ENCODE measurements at places on chromosomes 12 and 14. TPM values are rescaled to one million over a fixed set of nuclear protein-coding genes. Genes with fewer than 3 reads are reported as not detected.

The KRT75 gene
- not detected for total RNA-seq

The ALDH1L2 gene
- total RNA-seq, result 7.0 TPM

The ADAM20 gene
- 2.0 TPM for total RNA-seq

The PDE3A gene
- total RNA-seq, result 9.0 TPM

The DBX2 gene
- total RNA-seq, result not detected

The SRRM4 gene
- not detected for total RNA-seq

The CMKLR1 gene
- total RNA-seq, result 28.8 TPM

The ACVRL1 gene
- total RNA-seq, result 90.9 TPM

The IRAK3 gene
- total RNA-seq, result 87.4 TPM

The LHX5 gene
- not detected for total RNA-seq

The RNASE1 gene
- total RNA-seq, result 1,425 TPM

The PPP4R4 gene
- 0.33 TPM for total RNA-seq

The MLF2 gene
- total RNA-seq, result 79.4 TPM

The TTC7B gene
- 49.7 TPM for total RNA-seq

The CD163 gene
- 817 TPM for total RNA-seq

The MARCHF9 gene
- total RNA-seq, result 4.4 TPM

The TAS2R46 gene
- 2.3 TPM for total RNA-seq

The MSRB3 gene
- total RNA-seq, result 61.5 TPM

The PRDM4 gene
- 45.7 TPM for total RNA-seq

The LLPH gene
- 6.8 TPM for total RNA-seq
